NCI-H1048 (cell line): ENCODE measurements at places on chromosomes 16 and 17.

- DNase-seq: no peak
These were observed 27.9 kb upstream of the C16orf95 start for GRCh38 chr16:87344931-87345631.

DNA sequence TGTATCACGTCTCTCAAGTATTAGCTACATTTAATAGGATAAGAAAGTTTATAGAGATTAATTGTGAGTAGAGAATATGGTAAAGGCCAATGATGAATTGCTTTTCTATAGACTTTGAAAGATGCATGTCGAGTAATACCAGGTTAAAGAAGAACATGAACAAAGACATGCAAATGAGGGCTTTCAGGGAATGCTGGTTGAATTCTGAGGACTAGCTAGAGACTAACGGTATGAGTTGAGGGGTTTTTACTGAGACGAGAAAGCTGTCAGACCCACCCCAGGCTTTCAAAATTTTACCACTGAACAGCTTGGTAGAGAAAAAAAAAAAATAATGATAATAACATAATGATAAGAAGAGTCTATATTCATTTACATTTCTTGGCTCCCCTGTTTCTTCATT is 796.0 kb upstream of the CDH8 start:
- no peak for DNase-seq

DNA sequence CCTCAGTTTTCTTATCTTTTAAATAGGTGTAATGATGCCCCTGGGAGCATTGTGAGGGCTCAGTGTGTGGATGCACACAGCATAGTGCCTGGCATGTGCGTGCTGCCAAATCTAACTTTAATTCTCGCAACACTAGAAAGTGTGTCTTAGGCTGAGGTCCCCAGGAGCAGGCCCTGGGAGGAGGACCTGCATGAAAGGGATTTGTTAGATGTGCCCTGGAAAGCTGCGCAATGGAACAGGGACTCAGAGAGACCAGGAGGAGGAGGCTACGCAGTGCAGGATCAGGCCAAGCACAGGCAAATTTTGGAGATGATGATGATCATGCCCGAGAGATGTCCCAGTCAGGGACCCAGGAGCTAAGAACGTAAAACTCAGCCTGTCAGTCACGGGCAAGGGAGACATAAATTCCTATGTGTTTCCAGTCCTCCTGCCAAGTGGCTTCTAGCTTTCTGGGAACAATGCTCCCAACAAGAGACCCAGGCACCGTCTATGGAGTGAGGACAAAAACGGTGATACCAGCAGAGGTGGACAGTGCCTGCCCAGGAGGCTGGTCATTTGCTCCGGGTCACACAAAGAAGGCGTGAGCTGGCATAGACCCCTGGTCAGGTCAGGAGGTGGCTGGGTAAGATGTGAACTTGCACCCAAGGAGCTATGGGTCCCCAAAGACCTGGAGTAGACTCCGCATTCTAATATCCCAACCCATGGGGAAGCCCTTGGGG is 352.2 kb upstream of the TNRC6C start:
- no peak for DNase-seq

DNA sequence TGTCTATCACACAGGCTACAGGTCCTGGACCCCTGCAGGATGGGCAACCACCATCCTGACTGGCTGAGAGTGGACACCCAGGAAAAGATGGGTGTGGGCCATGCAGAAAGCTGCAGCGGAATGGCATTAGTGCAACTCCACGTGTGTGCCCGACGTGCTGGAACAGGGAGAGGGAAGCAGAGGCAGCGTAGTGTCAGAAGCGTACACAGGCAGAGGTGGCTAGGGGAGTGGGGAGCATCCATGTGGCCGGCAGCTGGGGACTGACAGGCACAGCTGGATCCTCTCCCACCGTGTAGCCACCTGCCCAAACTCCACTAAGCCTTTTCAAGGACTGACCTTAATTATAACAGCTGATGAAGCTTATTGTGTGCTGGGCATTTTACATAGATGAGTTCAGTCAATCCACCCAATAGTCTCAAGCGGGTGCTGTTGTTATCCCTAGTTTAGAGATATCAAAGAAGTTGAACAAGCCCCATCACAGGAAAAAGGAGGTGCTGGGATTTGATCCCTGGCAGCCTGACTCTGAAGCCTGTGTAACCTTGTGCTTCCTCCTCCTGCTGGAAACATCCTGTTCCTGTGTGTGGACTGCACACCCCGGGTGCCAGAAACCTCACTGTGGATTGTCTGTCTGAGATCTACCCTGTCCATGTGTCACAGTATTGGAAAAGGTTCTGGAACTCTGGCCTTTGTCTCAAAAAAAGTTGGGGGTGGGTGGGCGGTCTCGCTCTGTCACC is 114.0 kb downstream of the PRKCA start:
- no peak for DNase-seq

DNA sequence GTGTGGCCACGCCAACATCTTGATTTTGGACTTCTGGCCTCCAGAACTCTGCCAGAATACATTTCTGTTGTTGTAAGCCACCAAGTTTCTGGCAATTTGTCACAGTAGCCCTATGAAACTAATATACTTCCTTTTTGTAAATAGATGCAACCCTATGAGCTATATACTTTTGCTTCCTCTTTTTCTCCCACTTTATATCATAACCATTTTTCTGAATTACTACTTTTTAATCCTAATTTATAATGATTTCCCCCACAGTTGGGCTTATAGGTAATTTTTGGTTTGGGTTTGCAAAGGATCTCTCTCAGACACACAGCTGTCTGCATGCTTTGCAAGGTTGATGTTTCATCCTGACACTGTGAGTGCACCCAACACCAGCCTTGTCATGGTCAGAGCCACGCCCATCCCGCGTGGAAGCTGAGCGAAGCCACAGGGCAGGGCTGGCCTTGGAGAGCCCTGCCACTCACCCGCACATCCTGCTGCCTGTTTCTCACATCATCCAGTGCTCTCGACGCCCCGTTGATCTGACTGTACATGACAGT is 5.8 kb downstream of the TRIM25 start:
- no peak for DNase-seq

DNA sequence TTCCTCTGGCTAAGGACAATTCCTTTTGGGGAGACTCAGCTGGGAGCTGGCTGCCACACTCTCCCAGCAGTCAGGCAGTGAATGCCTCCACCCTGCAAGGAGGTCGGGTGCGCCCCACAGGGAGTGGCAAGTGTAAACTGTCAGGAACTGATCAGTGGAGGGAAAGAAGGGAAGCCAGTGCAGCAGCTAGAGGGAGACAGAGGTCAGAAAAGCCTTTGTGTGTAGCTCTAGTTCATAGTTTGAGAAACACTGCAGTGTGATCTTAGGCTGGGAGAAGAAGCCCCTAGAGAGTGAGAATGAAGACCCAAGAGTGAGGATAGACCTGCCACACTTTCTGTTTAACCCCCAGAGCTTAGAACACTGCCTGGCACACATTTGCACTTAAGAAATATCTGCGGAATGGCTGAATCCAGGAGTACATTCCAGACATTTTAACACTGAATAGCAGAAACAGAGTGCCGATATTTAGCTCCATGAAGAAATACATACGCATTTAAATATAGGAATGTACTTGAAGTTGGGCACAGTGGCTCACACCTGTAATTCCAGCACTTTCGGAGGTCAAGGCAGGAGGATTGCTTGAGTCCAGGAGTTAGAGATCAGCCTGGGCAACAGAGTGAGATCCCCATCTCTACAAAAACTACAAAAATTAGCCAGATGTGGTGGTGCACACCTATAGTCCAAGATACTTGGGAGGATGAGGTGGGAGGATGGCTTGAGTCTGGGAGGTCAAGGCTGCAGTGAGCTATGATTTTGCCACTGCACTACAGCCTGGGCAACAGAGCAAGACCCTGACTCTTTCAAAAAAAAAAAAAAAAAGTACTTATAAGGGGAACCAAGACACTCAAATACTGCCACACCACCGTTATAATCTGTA is 11.1 kb upstream of the SLC5A11 start:
- DNase-seq: no peak
